ENCODE measurements at places on chromosomes 3 and 15. TPM values are rescaled to one million over a fixed set of nuclear protein-coding genes. Genes with fewer than 3 reads are reported as not detected.
A peak's percentile ranks its signal among the peaks of the same experiment; 100 is the strongest.

The XYLB gene
- total RNA-seq, result 0.76 TPM

The LMOD3 gene
- not detected for total RNA-seq

The ITIH3 gene
- total RNA-seq, result 0.18 TPM

The DIS3L gene
- 26.1 TPM for total RNA-seq

GRCh38 chr3:65907232-65908130, 131.2 kb downstream of the MAGI1 start:
- no peaks in the 10 kb centered on the region for H3K27me3 ChIP-seq
- H3K4me1 ChIP-seq, result peaks cover 2% of the 10 kb centered on the region
- H3K4me3 ChIP-seq, result no peak overlapping the region
- H3K27ac ChIP-seq, result no peak overlapping the region
- no peak for DNase-seq

DNA sequence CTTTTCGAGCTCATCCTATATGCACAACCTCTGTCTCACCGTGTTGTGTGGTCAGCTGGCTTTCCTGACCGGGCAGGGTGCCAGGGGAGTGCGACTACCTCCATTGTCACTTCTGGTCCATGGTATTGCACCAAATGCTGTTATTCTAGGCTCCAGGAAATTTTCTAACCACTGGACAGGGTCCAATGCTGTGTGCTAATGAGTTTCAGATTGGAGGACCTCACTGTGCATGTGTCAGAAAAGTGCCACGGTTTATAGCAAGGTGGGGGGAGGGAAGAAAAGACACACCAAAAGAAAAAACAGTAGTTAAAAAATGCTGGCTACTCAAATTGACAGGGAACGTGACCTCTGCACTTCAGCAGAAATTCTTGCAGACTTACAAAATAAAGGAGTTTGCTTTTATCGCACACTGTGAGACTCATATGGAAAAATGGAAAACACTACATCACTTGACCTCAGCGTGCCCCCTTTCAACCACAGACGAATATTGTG, 480.1 kb downstream of the FOXP1 start:
- H3K4me1 ChIP-seq, result peaks cover 39% of the 10 kb centered on the region
- no peak overlapping the region for H3K4me3 ChIP-seq
- no peaks in the 10 kb centered on the region for H3K36me3 ChIP-seq
- peak overlapping the region; percentile 23 for H3K27ac ChIP-seq
- DNase-seq, result peak; percentile 73

DNA sequence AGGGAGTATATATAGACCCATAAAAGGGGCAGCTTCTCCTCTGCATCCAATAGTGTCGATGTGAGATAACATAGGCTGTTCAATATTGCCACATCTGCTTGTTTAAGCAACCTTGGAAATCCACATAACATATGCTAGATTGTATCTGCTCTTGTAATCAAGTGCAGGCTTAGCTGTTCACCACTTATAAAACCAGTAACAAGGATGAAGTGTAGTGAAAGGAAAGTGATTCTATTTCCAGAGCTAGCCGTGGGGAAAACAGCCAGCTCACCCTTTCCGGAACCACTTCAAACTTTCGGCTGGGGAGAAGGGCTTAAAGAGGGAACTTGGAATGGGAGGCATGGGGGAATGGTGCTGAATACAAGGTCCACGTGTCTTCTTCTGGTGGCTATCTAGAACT, 204.0 kb downstream of the TAFA4 start:
- H3K36me3 ChIP-seq, result no peaks in the 10 kb centered on the region
- H3K27me3 ChIP-seq, result no peaks in the 10 kb centered on the region
- H3K4me3 ChIP-seq, result no peak overlapping the region
- no peak overlapping the region for H3K27ac ChIP-seq
- no peak for DNase-seq
